Natural killer cell treated with Interleukin-12 subunit alpha and Interleukin-12 subunit beta and Interleukin-15 and Interleukin-18, amount 100 ng/mL, for 72 hours (primary cell): ENCODE measurements at places on chromosomes 16 and 17. TPM values are rescaled to one million over a fixed set of nuclear protein-coding genes. Genes with fewer than 3 reads are reported as not detected.
A peak's percentile ranks its signal among the peaks of the same experiment; 100 is the strongest.

DNA sequence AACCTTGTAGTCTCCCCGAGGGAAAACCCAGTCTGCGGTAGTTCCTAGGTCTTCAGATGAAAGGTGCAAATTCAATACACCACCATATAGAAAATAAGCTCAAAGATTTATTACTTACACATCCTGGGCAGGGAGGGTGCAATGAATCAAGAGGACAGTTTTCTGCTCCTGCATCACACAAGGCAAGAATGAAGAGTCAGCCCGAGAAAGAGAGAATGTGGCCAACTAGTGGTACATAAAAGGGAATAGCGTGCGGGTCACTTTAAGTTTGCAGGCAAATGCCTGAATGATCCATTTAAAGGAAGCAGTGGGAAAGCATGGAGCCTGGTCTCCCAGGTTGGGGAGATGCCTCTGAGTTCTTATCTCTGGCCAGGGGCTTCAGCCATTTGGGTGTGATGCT is 403.4 kb downstream of the GRIN2A start:
- no peak for DNase-seq

GRCh38 chr17:78892520-78892919 is 10.5 kb downstream of the CEP295NL start:
- no peak for DNase-seq

TMEM204 gene
- 10.7 TPM for total RNA-seq

GRCh38 chr16:80317599-80318037 is 223.2 kb upstream of the DYNLRB2 start:
- DNase-seq, result no peak

GRCh38 chr17:58734040-58734439 is 21.6 kb upstream of the PPM1E start:
- DNase-seq, result no peak

- DNase-seq, result peak; percentile 77
Measured at GRCh38 chr17:50051082-50051576, 4.8 kb upstream of the ITGA3 start.

- no peak for DNase-seq
Measured at GRCh38 chr16:64144617-64145016, 977.2 kb downstream of the CDH11 start.
